ENCODE measurements at places on chromosomes 11 and 22. TPM values are rescaled to one million over a fixed set of nuclear protein-coding genes. Genes with fewer than 3 reads are reported as not detected.

- DNase-seq: no peak
Observed at GRCh38 chr11:10309163-10310093, 4.6 kb downstream of the ADM start.

- peak; percentile 1 for DNase-seq
Observed at GRCh38 chr11:73203322-73203721, 14.8 kb upstream of the P2RY2 start.

GRCh38 chr11:67367761-67368227 lies 5.6 kb downstream of the CLCF1 start:
- no peak for DNase-seq

Gene GAL3ST1
- 1.8 TPM for total RNA-seq

Gene HINFP
- total RNA-seq: 58.1 TPM

Gene SPDYC
- not detected for total RNA-seq
